ENCODE measurements at places on chromosomes 1 and 21.
A peak's percentile ranks its signal among the peaks of the same experiment; 100 is the strongest.

DNA sequence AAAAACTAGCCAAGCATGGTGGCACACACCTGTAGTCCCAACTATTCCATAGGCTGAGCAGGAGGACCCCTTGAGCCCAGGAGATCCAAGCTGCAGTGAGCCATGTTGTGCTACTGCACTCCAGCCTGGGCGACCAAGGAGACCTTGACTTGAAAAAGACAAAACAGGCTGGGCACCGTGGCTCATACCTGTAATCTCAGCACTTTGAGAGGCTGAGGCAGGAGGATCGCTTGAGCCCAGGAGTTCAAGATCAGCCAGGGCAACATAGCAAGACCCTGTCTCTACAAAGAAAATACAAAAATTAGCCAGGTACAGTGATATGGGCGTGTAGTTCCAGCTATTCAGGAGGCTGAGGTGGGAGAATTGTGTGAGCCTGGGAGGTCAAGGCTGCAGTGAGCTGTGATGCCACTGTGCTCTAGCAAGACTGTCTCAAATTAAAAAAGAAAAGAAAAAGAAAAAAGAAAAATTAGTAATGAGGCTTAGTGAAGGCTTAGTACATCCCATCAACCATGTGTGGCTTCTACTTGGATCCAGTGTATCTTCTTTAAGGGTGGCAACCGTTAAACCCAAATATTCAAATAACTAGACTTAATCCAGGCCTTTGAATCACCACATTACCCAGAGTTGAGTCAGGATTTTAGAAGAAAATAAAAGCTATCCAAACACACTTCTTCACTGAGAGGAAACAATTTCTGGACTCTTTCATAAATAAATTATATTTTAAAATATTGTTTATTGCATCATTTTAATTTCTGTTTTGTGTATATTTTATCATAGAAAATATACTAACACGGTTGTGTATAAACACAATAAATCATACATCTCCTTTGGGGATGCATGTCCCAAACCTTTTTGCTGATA is 74.3 kb upstream of the RAB4A start:
- no peak for DNase-seq

GRCh38 chr1:17356387-17357026 is 15.5 kb upstream of the PADI6 start:
- no peak for DNase-seq

DNA sequence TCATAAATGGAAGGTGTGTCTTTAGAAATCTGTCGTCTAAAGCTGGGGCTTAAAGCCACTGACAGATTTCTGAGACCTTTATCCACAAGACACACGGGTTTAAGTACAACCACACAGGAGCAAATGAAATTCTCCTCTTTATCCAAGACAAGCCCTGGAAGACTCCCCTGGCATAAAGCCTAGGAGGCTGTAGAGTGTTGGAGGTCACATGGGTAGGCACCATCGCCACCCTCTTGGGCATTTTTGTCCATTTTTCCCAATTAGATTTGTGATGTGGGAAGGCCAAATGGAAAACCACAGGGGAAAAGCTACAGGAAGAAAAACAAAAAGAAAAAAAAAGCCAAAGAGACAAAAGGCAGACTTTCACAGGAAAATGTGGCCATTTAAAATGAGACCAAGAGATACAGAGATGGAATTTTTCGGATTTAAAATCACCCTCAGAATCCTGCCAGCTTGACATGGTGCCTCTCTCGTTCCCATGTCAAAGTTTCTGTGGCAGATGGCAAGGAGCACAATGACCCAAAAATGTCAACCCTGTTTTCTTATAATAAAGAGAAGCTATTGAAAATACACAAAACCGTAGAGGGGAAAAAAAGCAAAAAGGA is 91.9 kb downstream of the PLD5 start:
- no peak for DNase-seq

DNA sequence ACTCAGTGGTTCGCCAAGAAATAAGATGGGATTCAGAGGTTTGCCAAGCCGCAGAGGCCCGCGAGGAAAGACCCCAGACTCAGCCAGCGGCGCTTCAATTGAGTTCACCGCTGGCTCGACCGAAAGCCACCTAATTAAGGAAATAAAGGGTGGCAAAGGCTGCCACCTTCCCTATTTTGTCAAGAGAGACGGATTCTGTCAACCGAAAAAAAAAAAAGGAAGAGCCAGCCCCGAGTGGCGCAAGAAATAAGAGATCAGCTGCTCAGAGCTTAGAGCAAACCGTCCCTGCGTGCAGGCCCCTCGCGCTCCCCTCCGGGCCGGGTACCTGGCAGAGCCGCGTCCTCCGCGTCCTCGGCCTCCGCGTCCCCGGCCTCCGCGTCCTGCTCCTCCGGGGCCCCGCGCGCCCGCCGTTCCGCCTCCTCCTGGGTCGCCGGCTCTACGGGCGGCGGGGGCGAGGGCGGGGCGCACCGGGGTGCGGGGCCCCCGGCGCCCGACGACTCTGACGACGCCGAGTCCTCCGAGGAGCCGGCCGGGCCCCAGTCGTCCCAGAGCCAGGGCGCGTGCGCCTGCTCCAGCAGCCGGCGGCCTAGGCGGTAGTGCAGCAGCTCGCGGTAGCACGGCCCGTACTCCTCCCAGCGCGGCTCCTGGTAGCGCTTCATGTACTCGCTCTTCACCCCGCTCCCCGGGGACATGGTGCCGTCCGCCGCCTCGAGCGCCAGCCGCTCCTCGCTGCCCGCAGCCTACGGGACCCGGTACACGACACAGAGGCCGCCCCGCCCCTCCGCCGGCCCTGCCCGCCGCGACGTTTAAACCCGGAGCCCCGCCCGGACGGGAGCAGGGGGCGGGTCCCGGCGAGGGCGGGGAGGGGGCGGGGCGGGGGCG is 832 bp downstream of the CCSAP start:
- DNase-seq: peak; percentile 79

DNA sequence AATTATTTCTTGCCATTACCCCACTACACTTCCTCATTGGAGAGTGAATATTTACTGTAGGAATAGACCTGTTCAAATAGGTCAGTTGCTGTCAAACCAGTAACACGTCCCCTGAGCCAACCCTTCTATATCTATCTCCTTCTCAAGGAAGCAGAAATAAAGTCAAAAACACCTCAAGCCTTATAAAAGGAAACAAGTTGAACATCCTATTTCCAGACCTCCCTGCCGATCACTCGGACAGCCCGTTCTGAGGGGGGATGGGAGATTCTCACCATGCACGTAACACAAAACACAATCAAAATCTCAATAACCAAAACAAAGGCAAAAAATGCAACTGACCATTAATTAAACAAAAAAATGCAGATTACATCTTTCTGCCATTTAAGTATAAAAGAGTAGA is 121.5 kb upstream of the KRTAP19-8 start:
- no peak for DNase-seq

GRCh38 chr1:212915245-212916091 is 34.9 kb upstream of the VASH2 start:
- no peak for DNase-seq
